ENCODE measurements at places on chromosomes 3 and 15.
A peak's percentile ranks its signal among the peaks of the same experiment; 100 is the strongest.

GRCh38 chr15:58352026-58352929 is 79.5 kb upstream of the LIPC start:
- DNase-seq = no peak

DNA sequence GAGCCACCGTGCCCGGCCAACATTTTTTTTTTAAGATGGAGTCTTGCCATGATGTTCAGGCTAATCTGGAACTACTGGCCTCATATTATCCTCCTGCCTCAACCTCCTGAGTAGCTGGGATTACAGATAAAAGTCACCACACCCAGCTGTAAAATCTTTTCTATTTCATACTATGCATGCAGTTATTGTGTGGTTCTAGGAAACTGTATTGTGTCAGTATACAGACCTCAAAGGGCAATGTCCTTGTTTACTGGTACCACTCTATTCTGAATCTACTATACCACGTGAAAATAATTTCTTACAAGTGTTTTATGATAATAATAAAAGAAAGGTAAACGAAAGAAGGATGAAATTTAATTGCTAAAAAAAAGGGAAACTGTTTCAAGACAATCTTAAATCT is 123.5 kb upstream of the PTX3 start:
- no peak for DNase-seq

- peak; percentile 34 for DNase-seq
These were observed 39.3 kb downstream of the OXNAD1 start for GRCh38 chr3:16304061-16305010.

DNA sequence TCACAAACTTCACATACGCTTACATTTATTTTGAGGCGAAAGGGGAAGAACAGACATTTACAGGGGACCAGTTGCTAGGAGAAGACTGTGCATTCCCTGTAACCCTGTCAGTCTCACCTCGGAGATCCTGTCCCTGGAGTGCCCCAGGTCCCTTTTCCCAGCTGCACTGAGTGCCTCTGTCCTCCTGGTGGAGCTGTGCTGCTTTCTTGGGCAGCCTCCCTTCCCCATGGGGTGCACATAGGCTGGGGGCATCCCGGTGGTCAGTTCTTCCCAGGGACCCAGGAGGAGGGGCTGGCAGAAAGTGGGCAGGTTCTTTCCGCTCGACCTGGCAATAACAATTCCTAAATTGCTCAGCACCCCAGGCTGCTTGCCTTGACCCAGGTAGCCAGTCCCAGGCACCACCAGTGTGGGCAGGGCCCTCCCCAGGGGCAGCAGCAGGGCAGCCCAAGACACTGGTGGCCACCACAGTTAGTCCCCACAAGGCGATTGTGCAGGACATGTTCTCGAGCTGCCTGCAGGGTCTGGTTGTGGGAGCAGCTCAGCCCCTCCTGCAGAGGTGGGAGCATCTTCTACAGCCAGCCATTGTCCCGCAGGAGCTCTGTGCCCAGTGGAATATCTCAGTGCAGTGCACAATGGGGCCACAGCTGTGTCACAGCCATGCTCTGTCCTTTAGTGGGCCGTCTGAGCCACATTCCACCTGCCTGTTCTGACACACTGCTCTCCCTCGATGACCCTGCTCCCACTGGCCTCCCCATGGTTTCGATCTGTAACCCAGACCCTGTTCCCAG is 36.3 kb downstream of the APBA2 start:
- DNase-seq = no peak

DNA sequence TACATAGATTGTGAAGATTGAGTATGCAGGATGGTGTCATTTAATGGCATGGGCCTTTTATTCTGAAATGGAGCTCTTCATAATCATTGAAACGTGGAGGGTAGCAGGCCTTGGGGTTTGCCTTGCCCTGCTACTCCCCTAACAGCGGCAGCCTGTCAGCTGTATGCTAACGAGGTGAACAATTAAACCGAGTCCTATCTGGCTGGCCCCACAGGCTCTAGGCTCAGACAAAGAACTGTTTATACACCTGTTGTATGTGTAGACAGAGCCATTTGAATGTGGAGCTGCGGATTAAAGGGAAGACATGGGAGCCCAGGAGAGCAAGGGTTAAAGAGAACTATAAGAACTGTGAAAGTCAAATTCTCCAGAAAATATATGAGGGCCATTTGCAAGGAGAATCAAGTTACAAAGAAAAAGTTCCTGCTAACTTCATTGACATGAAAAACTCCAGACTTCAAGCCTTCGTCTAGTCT is 116.7 kb upstream of the CGNL1 start:
- DNase-seq = no peak

GRCh38 chr15:74829486-74829885 is 3.1 kb downstream of the CPLX3 start:
- no peak for DNase-seq

- no peak for DNase-seq
These were observed 21.2 kb downstream of the PXK start for GRCh38 chr3:58353722-58354553.

DNA sequence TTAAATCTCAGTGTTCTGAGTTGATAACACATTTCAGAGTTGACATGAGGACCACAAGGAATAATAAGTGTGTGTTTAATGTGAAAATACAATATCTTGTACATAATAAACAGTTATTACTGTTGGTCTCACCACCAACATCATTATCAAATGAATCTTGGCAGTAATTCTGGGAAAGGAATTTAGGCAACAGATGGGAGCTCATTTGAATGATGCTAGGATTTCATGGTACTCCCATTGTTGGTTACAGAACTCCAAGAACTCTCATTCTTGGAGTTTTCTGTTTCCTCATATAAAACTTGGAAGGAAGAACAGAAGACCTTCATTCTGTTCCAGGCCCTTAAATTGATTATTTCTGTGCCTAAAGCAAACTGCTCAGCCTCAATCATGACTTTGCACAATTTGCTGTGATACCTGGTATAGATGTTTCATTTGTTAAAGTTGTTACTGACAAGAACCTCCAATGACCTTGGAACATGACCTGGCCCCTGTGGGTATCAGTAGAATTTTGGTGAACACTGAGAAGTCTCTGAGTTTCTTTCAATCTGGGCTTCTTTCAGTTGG is 385.8 kb downstream of the LPP start:
- DNase-seq = no peak

DNA sequence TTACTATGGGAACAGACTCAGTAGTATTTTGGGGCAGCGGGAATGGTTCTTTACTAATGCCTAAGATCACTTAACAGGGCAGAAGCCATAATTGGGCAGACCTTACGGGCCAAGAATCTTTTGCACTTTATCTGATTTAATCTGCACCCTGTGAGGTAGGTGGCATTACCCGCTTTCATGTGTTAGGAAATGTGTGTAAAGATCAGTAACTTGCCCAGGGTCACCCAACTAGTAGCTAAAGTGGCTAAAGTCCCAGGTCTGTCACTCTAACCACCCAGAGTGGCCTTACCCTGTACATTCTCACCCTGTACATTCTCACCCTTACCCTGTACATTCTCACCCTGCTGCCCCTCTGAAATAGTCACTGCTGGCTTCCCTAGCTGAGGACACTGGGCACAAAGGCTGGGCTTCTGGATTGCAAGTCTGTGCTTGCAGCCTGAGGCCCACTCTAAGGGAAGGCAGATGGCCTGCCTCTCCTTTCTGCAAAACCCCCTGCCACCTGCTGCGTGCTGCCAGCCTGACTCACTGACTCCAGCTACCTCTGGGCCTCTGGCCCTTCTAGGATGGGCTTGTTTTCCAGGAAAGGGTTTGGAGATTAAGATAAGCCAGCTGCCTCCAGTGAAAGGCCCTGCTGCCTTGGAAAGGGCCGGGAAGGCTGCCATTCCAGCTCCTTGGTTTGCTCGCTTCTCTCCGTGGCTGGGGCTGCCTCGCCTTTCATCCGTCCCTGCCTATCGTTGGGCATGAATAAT is 37.5 kb upstream of the MYZAP start:
- no peak for DNase-seq

GRCh38 chr3:182215881-182216280 is 504.2 kb downstream of the SOX2 start:
- DNase-seq = no peak

- no peak for DNase-seq
These were observed 8.1 kb downstream of the PGBD4 start for GRCh38 chr15:34109797-34110663.

DNA sequence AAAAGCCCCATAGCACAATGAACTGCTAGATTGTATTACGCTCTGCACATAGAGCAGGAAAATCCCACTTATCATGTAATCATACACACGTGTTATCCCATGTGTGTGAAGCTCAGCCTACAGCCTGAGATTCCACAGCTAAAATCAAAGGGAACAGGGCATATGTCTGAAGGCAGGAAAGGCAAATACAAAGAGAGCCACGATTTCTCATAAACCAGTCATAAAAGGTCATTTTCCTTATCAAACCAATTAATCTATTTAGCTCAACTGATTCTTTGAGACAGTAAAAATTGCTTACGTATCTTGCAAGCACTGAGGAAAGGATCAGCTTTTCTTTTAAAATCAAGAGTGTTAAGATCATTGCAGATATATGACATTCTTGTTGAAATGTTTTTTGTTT is 199.5 kb upstream of the TBL1XR1 start:
- DNase-seq = no peak

GRCh38 chr15:61227269-61227949 is 1.7 kb downstream of the RORA start:
- no peak for DNase-seq

GRCh38 chr3:177041021-177041729 is 156.1 kb downstream of the TBL1XR1 start:
- peak; percentile 26 for DNase-seq

GRCh38 chr3:40083066-40083465 is 226.4 kb upstream of the EIF1B start:
- no peak for DNase-seq

Measured in anterior cingulate cortex (tissue), 58 donors.